ENCODE measurements at places on chromosomes 2 and 18.

- DNase-seq = no peak
Observed at GRCh38 chr2:98936353-98937351, 627 bp upstream of the CRACDL start.

- DNase-seq = no peak
Observed at GRCh38 chr18:55509631-55510324, 78.2 kb downstream of the TCF4 start.

GRCh38 chr18:13612196-13612997 is 114.0 kb downstream of the FAM210A start:
- DNase-seq = no peak

DNA sequence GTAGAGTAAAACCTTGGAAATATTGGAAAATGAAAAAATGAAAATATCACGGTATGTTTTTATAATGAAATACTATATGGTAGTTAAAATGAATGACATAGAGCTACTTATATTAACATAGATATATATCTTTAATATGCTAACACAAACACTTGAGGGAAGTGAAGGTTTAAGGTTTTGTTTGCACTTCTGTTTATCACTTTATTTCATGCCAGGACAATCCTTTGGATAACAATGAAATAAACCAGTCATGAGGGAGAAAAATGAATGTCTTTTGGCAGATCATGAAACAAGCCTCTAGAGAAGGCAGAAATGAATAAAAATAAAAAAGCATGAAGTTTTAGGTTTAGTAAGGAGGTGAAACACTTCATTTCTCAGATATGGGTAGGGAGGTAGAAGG is 89.9 kb downstream of the BAZ2B start:
- DNase-seq = no peak

- DNase-seq = no peak
Observed at GRCh38 chr2:216768908-216769411, 73.6 kb upstream of the IGFBP5 start.

- no peak for DNase-seq
Observed at GRCh38 chr2:220815698-220816097, 756.4 kb downstream of the EPHA4 start.

DNA sequence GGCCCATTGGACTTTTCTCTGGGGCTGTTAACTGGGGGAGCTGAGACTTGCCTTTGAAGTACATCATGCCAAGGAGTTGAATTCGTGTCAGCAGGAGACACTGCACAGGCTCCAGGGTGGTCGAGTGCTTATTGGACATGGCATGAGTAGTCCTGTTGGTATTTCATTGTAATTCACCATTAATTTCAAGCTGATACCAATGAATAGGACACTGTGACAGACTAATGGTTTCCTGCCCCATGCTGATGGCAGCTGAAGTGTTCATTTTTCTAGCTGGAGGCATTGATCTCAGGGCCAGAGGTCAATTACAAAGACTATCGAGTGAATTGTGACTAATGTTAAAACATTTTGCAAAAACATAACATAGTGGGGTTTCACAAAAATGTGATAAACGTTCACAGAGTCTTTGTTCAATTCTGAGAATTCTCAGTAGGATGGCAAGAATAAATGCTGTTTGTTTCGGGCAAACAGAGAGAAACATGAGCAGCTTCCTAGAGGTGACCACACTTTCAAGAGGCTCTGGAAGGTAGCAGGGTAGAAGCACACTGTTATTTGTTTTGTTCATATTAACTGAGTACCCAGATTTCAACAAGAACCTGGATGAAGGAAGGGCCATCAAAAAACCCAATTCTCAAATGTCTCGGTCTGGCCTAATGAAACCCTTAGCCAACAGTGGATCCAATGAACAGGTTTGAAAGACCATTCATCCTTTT is 90.6 kb upstream of the ARL4C start:
- no peak for DNase-seq

DNA sequence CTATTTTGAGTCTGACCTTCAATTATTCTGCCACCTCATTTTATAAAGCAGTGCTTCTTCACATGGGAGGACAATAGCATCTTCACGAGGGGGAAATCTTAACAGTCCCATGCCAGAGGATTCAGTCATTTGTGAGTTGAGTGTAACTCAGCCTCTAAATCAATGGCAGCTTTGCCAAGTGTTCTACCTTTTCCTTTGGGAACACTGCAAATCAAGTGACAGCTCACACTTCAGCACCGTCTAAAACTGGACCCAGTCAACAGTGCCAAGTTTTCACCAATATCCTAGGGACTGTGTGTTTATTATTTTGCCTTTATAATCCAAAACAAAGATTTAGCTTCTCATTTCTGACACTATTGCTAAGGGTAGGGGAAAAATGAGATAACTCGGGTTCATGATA is 133.6 kb downstream of the FIGN start:
- DNase-seq = no peak
